ENCODE measurements at places on chromosomes 4 and X. TPM values are rescaled to one million over a fixed set of nuclear protein-coding genes. Genes with fewer than 3 reads are reported as not detected.

Gene PRRG3
- not detected for total RNA-seq

Gene HSFX4
- total RNA-seq, result not detected

Gene GIMD1
- total RNA-seq, result not detected

Gene PDZD4
- total RNA-seq, result under 0.01 TPM

Gene SUPT20HL2
- not detected for total RNA-seq

Gene CT45A5
- total RNA-seq, result not detected

Gene AVPR2
- not detected for total RNA-seq

Data from osteoblast (primary cell).